Activated CD4-positive, alpha-beta T cell treated with anti-CD3 and anti-CD28 coated beads, Interleukin-2, amount 10 ng/mL, durations not matched to agents 7 days and 5 days (primary cell): ENCODE measurements at places on chromosomes 2 and 18.

GRCh38 chr2:158120102-158120501 lies 18.4 kb downstream of the UPP2 start:
- DNase-seq = no peak

- no peak for DNase-seq
Observed at GRCh38 chr2:142716463-142717242, 160.8 kb upstream of the KYNU start.

GRCh38 chr2:48199070-48199469 lies 292.8 kb upstream of the FBXO11 start:
- DNase-seq = no peak

DNA sequence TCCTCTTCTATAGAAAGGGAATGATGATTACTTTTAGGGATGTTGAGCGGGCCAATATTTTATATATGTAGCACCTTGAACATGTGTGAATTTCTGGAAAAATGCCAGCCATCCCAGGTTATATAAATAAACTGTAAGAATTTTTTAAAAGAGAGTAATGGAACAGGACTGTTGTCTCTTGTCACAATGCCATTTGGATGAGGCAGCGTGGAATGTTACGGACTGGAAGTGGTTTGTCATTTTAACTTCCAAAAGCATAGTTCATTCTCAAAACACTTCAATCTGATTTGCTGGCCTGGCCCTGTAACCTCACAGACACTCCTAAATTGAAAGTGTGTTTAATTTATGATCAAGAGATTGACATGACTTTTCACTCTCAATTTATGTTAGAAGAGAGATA lies 70.8 kb downstream of the TPGS2 start:
- DNase-seq = no peak

- DNase-seq = peak; percentile 72
Observed at GRCh38 chr18:77067291-77068061, 65.1 kb downstream of the MBP start.

GRCh38 chr2:127422559-127423477 lies 4.6 kb downstream of the PROC start:
- peak; percentile 18 for DNase-seq

- no peak for DNase-seq
Observed at GRCh38 chr2:229387866-229388265, 116.8 kb upstream of the PID1 start.

DNA sequence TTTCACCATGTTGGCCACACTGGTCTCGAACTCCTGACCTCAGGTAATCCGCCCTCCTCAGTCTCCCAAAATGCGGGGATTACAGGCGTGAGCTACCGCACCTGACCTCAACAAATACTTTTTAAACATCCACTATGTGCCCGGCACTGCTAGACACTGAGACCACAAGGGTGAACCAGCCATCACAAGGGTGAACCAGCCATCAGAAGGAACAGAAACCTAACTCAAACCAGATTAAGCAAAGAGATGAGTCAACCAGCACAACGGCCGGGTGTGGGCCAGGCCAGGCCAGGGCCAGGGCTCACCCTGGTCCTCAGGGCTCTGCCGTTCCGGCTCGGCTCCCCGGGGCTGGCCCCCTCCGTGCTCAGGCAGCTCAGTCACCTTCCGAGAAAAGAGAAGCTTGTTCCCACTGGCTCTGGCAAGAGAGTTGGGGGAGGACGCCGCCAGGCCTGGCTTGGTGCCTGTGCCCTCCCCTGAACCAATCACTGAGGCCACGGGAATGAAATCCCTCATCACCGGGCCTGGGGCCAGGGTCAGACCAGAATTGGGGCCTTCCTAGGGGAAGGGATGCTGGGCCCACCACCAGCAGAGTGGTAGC lies 4.4 kb downstream of the TEX44 start:
- DNase-seq = no peak

GRCh38 chr2:118880501-118880900 lies 33.1 kb upstream of the EN1 start:
- DNase-seq = no peak

GRCh38 chr2:118979152-118979861 lies 37.3 kb downstream of the MARCO start:
- no peak for DNase-seq

GRCh38 chr18:23710068-23710527 lies 20.8 kb downstream of the LAMA3 start:
- no peak for DNase-seq

- DNase-seq = no peak
Observed at GRCh38 chr2:219998714-219999227, 371.3 kb downstream of the SLC4A3 start.

DNA sequence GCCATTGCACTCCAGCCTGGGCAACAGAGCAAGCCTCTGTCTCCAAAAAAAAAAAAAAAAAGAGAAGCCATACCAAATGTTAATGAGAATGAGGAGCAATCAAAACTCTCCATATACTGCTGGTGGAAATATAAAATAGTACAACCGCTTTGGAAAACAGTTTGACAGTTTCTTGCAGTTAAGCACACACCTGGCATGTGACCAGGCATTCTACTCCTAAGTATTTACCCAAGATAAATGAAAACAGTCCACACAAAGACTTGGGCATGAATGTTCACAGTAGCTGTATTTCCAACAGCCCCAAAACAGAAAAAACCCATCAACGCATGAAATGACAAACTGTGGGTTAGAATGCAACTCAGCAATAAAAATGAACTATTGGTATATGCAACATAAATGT lies 76.0 kb upstream of the ST8SIA5 start:
- no peak for DNase-seq

DNA sequence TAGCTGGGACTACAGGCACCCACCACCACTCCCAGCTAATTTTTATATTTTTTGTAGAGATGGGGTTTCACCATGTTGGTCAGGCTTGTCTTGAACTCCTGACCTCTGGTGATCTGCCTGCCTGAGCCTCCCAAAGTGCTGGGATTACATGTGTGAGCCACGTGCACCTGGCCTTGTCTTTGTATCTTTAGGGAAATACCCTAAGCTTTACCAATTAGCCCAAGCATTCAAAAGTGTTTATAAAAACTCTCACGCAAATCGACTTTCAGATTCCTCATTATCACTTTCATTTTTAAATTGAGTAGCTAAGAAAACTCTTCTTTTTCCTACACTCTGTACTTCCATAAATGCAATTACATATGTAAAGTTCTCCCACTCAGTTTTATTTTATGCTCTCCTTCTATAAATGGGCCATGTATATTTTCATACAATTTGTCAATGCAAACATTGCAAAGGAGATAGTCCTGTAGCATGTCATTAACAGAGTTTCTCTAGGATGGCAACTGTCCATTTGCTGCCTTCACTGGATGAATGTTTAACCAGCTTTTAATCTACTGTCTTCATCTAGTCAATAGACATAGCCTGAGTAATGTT lies 326.2 kb upstream of the LRATD1 start:
- no peak for DNase-seq

DNA sequence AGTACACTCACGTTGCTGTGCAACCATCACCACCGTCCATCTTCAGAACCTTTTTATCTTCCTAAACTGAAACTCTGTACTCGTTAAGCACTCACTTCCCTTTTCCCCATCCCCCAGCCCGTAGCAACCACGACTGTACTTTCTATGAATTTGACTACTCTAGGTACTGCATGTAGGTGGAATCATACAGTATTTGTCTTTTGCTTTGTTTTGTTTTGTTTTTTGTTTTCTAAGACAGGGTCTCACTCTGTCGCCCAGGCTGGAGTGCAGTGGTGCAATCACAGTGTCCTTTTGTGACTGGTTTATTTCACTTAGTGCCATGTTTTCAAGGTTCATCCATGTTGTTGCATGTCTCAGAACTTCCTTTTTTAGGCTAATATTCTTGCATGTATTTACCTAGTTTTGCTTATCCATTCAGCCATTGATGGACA lies 7.0 kb upstream of the TYMS start:
- DNase-seq = peak; percentile 74

GRCh38 chr2:136990316-136990715 lies 225.0 kb downstream of the THSD7B start:
- DNase-seq = no peak

- no peak for DNase-seq
Observed at GRCh38 chr2:233261819-233262555, 10.5 kb downstream of the ATG16L1 start.

- DNase-seq = no peak
Observed at GRCh38 chr2:127419448-127420038, 1.3 kb downstream of the PROC start.

- DNase-seq = no peak
Observed at GRCh38 chr2:42999856-43000241, 207.5 kb upstream of the HAAO start.

GRCh38 chr18:68660354-68661183 lies 54.3 kb downstream of the TMX3 start:
- no peak for DNase-seq

DNA sequence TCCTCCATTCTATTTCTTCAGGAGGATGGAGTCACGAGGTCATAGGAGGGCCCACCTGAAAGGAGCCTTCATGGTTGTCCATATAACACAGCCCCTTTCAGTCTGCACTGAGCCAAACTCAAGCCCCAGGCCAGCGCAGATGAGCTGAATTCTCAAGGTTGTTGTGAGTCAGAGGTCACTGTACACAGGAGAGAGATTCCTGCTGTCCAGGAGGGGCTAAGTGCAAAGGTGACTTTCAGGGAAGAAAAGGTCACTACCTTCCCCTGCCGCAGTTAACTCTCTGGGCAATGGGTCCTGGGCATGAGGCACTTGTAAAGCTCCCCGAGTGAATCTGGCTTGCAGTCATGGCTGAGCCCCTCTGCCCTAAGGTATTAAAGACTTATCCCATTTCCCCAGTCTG lies 150.7 kb downstream of the CTIF start:
- DNase-seq = no peak

DNA sequence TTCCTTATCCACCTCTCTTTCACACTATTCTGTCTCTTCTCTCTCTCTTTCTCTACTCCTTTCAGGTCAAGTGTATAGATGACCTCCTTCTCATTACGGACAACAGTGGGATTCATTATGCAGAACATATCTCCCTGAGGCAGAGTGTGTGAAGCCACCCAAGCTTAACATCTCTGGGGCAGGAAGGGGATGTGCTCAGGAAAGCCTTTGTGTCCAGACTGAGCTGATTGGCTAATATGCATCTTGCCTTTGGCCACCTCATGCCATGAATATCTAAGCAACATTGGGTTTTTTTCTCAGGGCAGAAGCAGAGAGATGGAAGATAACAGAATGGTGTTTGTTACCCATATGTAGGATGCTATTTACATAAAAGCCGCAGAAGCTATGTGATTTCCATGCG lies 211.4 kb upstream of the LRRTM1 start:
- no peak for DNase-seq

DNA sequence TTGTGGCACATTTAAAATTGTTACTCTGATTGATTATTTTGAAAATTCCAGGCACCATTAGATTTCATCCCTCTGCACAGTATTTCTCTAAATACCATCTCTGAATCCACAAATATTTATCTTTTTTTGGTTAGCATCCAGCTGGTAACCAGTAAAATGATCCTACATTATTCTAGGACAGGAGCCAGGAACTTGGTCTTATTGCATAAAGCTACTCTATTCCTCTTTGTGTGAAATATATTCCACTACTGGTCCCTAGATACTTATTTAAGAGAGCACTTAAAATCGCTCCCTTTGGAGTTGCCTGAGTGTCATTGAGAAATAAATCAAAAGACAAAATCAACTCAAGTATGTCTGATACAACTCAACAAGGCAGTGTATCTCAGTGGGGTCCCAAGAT lies 7.4 kb upstream of the MBOAT2 start:
- DNase-seq = no peak
